ENCODE measurements at places on chromosomes 6 and 20.

- DNase-seq, result no peak
These were observed 93.1 kb upstream of the SOX4 start for GRCh38 chr6:21500314-21501020.

DNA sequence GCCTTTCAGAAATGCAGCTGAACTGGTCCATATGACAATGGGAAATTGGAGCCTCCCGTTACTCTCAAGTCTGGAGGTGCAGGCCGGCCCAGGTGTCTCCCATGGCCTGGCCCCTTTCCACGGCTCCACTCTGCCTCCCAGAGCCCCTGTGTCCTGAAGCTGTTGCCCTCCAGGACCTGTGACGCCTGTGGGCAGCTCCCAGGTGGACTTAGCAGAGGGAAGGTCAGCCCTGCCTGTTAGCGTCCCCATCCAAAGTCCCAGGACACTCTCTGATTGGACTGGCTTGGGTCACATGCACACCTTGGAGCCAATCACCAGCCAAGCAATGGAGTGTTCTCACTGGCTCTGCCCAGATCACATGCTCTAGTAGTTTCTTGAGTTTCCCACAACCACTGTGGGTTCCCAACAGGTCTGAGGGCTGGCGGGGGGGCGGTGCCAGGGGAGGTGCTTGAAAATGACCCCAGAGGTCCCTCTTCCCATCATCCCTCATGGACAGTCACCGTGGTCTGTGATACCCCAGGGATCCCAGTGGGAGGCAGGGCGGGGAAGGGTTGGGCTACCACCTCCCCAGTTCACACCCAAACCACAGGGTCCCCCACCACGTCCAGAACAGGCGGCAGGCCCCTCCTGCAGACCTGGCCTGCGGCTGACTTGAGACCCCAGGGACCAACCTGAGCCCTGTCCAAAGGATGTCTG lies 135.6 kb downstream of the TAF4 start:
- DNase-seq, result no peak

- DNase-seq, result no peak
These were observed 57.7 kb downstream of the SLX4IP start for GRCh38 chr20:10492844-10493243.

- no peak for DNase-seq
These were observed 1524.7 kb downstream of the GRIK2 start for GRCh38 chr6:102918161-102918560.

DNA sequence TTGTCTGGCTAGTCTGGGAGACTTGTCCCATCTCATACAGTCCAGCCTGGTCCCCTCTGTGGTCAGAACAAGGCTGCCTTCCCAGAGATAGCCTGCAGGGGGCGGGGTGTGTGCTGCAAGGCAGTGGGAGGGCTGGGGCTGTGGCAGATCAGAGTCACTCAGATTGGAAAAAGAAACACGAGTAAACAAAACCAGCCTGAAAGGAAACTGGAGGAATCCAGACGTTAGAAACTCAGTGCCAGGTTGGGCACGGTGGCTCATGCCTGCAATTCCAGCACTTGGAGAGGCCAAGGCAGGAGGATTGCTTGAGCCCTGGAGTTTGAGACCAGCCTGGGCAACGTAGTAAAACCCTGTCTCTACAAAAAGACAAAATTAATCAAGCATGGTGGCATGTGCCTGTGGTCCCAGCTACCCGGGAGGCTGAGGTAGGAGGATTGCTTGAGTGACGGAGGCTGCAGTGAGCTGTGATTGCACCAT lies 20.2 kb downstream of the LEMD2 start:
- DNase-seq, result peak; percentile 83

GRCh38 chr6:45923831-45924391 lies 91.7 kb downstream of the CLIC5 start:
- DNase-seq, result no peak

DNA sequence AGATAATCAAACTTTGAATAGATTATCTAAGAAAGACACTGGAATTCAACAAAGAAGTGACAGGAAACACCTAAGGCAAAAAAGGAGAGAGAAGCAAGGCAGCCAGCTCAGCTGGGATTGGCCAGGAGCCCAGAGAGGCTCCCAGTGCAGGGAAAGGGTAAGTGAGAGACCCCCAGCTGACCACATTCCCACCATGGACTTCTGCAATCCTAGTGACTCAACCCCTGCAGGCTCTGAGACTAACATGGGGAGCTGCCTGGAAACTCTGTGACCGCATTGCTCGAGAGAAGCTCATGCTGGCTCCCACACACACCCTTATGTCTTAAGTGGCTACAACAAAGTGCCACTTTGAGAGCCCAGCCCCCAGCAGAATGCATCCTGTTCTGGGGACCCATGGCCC lies 215.1 kb downstream of the PACRG start:
- DNase-seq, result no peak

- DNase-seq, result no peak
These were observed 35.6 kb downstream of the PDE7B start for GRCh38 chr6:135887069-135887468.

- no peak for DNase-seq
These were observed 221.2 kb downstream of the MAFB start for GRCh38 chr20:40467703-40468411.

GRCh38 chr6:168371981-168372711 lies 52.6 kb upstream of the DACT2 start:
- DNase-seq, result no peak

DNA sequence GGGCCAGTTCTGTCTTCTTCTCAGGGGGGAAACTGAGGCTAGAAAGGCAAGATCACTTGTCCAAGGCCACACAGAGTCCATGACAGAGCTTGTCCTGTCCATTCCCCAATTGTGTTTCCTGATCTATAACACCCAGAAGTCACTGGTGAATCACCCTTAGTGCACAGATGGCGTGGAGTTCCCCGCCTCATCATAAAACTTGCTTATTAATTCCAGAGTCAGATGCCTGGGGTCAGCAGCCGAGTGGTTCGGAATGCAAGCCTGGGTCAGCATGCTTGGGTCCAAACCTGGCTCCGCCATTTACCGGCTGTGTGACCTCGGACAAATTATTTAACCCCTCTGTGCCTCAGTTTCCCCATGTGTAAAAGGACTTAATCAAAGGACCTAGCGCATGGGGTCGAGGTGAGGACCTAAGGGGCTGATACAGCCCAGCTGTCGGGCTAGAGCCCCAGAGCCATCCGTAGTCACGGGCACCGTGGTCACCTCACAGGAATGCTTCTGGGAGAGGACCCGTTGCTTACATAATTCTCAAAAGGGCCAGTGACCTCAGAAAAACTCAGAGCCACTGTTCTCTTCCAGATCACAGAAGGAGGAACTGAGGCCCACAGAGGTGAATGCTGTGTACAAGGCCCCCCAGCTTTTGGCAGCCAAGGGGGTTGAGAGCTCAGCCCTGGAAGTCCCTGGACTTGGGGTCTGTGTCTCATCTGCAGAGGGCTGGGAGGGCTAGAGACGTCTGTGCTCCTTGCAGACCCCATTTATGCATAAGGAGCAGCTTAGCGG lies 1.4 kb upstream of the ZBP1 start:
- no peak for DNase-seq

DNA sequence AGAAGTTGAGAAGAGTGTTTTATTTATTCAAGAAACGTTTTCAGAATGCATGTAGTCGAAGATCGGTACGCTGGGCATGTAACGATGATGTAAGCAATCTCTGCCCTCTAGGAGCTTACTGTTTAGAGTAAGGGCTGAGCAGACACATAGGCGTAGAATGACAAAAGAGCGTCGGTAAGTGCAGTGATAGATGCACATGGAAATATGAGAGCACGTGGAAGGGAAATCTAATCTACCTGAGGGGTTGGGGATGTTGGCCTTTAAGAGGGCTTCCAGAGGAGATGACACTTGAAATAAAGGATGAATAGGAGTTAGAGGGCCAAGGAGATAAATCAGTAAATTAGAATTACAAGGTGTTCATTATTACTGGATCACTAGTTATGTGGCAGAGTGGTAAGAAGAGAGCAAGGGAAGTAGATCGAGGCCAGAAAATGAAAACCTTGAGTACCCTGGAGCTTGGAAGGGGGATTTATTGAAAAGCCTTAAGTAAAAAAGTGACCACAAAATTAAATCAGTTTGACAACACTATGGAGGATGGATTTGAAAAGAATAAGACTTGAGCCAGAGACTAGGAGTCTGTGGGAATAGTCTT lies 782 bp downstream of the TRMT11 start:
- peak; percentile 80 for DNase-seq

DNA sequence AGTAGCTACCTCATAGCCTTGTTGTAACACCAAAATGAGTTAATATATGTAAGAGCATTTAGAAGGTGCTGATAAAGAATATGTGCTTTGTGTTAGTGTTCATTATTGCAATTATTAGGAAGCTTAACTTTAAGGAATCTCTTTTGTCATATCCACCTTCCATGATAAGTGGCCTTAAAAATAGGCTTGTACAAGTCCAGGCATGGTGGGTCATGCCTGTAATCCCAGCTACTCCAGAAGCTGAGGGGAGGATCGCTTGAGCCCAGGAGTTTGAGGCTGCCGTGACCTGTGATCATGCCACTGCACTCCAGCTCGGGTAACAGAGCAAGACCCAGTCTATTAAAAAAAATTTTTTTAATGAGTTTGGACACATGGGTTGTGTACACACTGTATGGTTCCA lies 285.5 kb downstream of the ZFAND3 start:
- no peak for DNase-seq

Data from Karpas-422 (cell line).